ENCODE measurements at places on chromosomes 1 and 21.

DNA sequence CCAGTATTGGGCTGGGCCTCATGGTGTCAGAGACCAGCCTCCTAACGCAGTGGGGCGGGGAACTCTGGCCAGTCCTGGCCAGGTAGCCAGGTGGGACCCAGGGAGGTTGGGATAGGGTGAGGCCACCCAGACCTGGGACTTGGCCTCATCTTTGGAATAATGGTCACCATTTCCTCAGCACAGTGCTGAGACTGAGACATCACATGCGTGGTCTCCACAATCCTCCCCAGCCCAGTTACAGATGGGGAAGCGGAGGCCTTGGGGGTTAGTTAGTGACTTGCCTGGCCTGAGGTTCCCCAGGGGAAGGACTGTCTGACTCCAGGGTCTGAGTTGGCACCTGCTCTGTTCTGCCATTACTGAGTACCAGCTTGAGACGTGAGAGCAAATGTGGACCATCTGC, 77.9 kb upstream of the CASZ1 start:
- no peak overlapping the region for H3K27ac ChIP-seq
- no peaks in the 10 kb centered on the region for H3K36me3 ChIP-seq
- H3K4me3 ChIP-seq = no peak overlapping the region
- H3K27me3 ChIP-seq = no peaks in the 10 kb centered on the region
- no peaks in the 10 kb centered on the region for H3K4me1 ChIP-seq

- no peaks in the 10 kb centered on the region for H3K27me3 ChIP-seq
- H3K4me3 ChIP-seq = no peak overlapping the region
- no peak overlapping the region for H3K27ac ChIP-seq
- no peak for DNase-seq
- H3K36me3 ChIP-seq = no peaks in the 10 kb centered on the region
- H3K4me1 ChIP-seq = no peaks in the 10 kb centered on the region
Observed at GRCh38 chr1:57889676-57890320, 465.9 kb upstream of the DAB1 start.

- H3K27ac ChIP-seq = no peak overlapping the region
- no peak for DNase-seq
- H3K36me3 ChIP-seq = no peaks in the 10 kb centered on the region
- no peaks in the 10 kb centered on the region for H3K27me3 ChIP-seq
- H3K4me3 ChIP-seq = no peak overlapping the region
Observed at GRCh38 chr21:16102113-16102512, 372.3 kb downstream of the USP25 start.

- H3K4me1 ChIP-seq = no peaks in the 10 kb centered on the region
- H3K27ac ChIP-seq = no peak overlapping the region
- H3K36me3 ChIP-seq = no peaks in the 10 kb centered on the region
- no peaks in the 10 kb centered on the region for H3K27me3 ChIP-seq
- no peak for DNase-seq
- no peak overlapping the region for H3K4me3 ChIP-seq
Observed at GRCh38 chr1:172732427-172732826, 73.5 kb downstream of the FASLG start.

DNA sequence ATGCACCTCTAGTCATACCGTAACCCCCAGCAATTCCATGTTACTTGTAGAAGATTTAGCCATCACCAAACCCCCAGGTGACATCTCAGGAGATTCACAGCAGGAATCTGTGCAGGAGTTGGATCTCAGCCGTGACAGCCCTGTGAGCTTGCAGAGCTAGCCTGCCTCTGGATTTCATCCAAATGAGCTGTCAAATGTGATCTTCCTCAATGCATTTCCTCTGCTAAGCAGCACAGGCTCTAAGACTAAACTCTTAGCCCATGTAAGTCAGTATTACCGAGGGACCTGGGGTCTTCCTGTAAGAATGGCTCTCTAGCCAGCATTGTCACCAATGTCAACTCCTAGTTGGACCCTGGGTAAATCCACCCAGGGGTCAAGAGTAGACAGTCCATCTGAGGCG, 41.7 kb downstream of the UMODL1 start:
- no peak for DNase-seq
- H3K36me3 ChIP-seq = no peaks in the 10 kb centered on the region
- no peak overlapping the region for H3K27ac ChIP-seq
- peaks cover 2% of the 10 kb centered on the region for H3K4me1 ChIP-seq
- H3K4me3 ChIP-seq = no peak overlapping the region

- H3K27me3 ChIP-seq = no peaks in the 10 kb centered on the region
- H3K36me3 ChIP-seq = no peaks in the 10 kb centered on the region
- no peaks in the 10 kb centered on the region for H3K4me1 ChIP-seq
- no peak overlapping the region for H3K4me3 ChIP-seq
- no peak for DNase-seq
Observed at GRCh38 chr1:207155028-207155427, 51.0 kb downstream of the C4BPA start.

DNA sequence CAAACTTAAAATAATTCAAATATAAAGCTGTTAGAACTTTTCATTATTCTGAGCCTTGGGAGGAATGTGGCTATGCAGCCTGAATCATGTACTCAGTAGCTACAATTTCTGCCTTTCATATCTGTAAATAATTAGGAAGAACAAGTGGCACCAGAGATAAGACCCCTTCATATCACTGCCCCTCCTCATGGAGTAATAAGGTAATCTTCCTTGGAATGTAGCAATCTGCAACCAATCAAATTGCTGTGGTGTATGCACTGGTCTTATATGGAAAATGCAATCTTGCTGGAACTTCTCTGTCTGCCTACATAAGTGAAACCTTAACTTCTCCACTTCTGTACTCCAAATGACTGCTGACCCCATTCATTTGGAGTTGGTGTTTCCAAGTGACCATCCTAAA, 104.4 kb upstream of the VANGL1 start:
- peaks cover under 1% of the 10 kb centered on the region for H3K4me1 ChIP-seq
- no peak overlapping the region for H3K4me3 ChIP-seq
- H3K27ac ChIP-seq = no peak overlapping the region
- no peaks in the 10 kb centered on the region for H3K27me3 ChIP-seq
- no peak for DNase-seq
- no peaks in the 10 kb centered on the region for H3K36me3 ChIP-seq

DNA sequence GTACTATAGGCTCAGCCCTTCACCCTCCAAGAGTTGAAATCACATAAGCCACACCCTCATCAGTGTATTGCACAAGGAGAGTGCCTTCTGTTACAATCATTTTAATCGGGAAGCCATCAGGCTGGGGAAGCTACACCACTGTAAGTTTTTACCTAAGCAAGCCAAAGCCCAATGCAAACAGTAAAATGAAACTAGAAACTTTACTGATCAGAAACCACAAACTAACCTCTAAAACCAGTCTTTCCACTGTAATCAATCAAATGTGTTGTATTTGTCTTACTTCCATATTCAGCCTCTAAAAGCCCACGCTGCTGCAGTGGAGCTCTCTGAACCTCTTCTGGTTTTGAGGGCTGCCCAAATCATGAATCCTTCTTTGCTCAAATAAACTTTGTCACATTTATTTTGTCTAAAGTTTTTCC, 26.2 kb downstream of the CAPN8 start:
- no peaks in the 10 kb centered on the region for H3K27me3 ChIP-seq
- H3K27ac ChIP-seq = no peak overlapping the region
- no peak overlapping the region for H3K4me3 ChIP-seq
- no peaks in the 10 kb centered on the region for H3K36me3 ChIP-seq
- DNase-seq = no peak
- H3K4me1 ChIP-seq = no peaks in the 10 kb centered on the region

DNA sequence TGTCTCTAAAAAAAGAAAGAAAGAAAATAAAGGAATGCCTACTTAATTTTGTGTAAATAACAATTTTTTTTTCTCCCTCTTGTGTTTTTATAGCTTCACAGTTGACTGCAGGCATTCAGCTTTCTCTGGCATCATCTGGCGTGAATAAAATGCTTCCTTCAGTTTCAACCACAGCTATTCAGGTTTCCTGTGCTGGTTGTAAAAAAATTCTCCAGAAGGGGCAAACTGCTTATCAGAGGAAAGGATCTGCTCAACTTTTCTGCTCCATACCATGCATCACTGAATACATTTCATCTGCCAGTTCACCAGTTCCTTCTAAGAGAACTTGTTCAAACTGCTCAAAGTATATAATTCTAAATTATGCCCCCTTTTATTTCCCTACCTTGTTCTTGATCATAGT, 18.0 kb downstream of the ZMYM1 start:
- DNase-seq = peak; percentile 10
- peaks cover 7% of the 10 kb centered on the region for H3K36me3 ChIP-seq
- H3K27ac ChIP-seq = peak overlapping the region; percentile 66
- no peaks in the 10 kb centered on the region for H3K27me3 ChIP-seq
- H3K4me3 ChIP-seq = no peak overlapping the region

GRCh38 chr1:58204284-58204683, 342.2 kb downstream of the OMA1 start:
- no peak overlapping the region for H3K27ac ChIP-seq
- no peak for DNase-seq

GRCh38 chr21:25501462-25501861, 105.8 kb downstream of the MRPL39 start:
- H3K36me3 ChIP-seq = no peaks in the 10 kb centered on the region
- no peak for DNase-seq
- H3K4me3 ChIP-seq = no peak overlapping the region
- no peaks in the 10 kb centered on the region for H3K4me1 ChIP-seq

DNA sequence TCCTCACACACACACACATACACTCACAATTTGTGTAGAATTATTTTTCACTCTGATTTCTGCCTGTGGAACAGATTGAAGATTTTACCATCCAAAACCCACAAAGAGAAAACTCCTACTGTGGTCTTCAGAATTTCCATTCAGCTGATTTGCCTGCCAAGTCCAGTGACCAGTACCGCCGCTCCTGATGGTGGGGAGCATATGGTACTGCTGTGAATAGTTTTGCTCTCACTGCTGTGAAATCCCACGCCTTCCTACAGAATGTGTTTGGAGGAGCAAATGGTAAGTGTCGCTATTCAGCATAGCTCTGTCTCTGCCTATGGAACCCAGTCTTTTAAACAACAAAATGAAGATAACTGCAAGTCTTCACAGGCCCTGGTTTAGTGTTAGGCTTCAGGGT, 629.5 kb downstream of the LMO4 start:
- no peaks in the 10 kb centered on the region for H3K36me3 ChIP-seq
- no peak for DNase-seq
- H3K27ac ChIP-seq = peak overlapping the region; percentile 68
- H3K4me1 ChIP-seq = peaks cover 35% of the 10 kb centered on the region

DNA sequence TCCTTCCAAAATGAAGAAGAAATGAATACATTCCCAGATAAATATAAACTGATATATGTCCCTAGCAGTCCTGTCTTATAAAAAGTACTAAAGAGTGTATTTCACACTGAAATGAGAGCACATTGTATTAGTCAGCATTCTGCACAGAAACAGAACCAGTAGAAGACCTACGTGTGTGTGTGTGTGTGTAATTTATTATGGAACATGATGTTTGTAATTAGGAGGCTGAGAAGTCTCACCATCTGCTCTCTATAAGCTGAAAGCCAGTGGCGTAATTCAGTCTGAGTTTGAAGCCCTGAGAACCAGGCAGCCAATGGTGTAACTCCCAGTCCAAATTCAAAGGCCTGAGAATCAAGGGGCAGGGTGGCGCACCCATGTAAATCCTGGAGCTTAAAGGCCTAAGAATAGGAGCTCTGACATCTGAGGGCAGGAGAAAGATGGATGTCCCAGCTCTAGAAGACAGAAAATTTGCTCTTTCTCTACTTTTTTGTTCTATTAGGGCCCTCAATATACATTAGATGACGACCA, 146.5 kb upstream of the LYPLAL1 start:
- no peak for DNase-seq
- no peak overlapping the region for H3K4me3 ChIP-seq
- H3K27ac ChIP-seq = no peak overlapping the region
- no peaks in the 10 kb centered on the region for H3K36me3 ChIP-seq
- H3K4me1 ChIP-seq = no peaks in the 10 kb centered on the region
- no peaks in the 10 kb centered on the region for H3K27me3 ChIP-seq

DNA sequence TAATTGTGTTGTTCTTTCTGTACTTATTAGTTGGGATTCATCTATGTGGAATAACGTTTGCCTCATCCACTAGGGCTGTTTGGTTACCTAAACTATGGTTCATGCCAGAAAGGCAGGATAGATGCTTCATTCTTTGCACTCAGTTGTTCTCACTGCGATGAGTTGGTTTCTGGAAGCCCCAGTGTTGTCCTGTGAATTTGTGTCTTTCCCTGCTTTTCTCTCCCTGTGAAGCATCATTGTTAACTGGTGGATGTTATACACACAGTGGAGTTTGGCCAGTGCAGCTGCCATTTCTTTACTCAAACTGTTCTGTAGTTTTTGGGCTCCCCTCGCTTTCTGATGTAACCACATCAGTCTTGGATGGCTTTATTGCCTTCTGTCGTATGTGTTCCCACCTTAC, 143.6 kb upstream of the COL6A1 start:
- H3K4me3 ChIP-seq = no peak overlapping the region
- no peaks in the 10 kb centered on the region for H3K27me3 ChIP-seq
- DNase-seq = no peak
- no peaks in the 10 kb centered on the region for H3K4me1 ChIP-seq
- no peaks in the 10 kb centered on the region for H3K36me3 ChIP-seq
- H3K27ac ChIP-seq = no peak overlapping the region

DNA sequence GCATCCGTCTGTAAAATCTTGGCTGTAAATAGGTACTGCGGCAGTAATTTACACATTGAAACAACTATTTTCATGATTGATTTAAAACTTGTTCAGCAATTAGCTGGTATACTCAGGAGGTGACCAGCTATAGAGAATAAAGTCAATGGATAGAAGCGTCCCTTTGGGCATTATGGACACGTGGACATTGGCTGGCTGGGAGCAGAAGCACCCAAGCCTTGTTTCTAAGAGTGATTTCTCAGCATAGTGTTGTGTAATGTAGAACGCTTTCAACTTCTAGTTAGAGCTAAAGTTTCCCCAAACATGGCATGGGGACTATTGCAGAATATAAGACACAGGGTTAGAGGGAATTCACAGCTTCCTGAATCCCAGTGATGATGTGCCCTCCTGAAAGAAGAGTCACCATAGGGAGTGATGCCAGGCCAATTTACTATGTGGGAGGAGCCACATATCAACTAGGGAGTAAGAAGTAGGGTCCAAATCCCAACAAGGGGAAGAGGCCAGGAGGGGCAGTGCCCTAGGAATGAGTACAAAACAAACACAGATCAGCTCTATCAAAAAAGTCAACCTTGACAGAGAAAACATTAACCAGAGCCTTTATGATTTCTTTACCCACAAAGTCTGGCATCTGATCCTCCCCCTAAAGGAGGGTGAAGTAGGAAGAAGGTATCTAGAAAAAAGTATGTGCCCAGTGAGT, 92.7 kb downstream of the SUSD4 start:
- H3K4me3 ChIP-seq = no peak overlapping the region
- H3K27ac ChIP-seq = no peak overlapping the region
- H3K4me1 ChIP-seq = no peaks in the 10 kb centered on the region
- no peaks in the 10 kb centered on the region for H3K27me3 ChIP-seq

DNA sequence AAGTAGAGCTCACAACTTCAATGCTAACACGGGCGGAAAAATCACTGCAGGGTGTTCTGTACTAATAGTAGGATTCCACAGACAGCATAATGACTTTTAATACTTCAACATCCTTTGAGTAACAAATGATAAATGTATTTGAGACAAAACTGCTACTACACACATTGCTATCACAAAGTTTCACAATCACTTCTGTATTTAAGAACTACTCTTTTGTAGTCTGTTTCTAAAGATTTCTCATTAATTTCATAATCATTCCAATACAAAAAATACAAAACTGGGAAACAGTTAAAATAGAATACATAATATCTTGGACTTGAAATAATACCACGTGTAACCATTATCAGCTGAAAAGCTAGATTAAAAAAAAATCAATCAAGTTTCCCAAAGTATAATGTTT, 2.7 kb downstream of the HMGN1 start:
- H3K4me1 ChIP-seq = peaks cover 5% of the 10 kb centered on the region
- H3K27me3 ChIP-seq = no peaks in the 10 kb centered on the region
- H3K4me3 ChIP-seq = no peak overlapping the region
- no peak overlapping the region for H3K27ac ChIP-seq
- peaks cover 18% of the 10 kb centered on the region for H3K36me3 ChIP-seq

Measured in thyroid gland (tissue), 4 donors.